ENCODE measurements at places on chromosomes 6 and 20.
A peak's percentile ranks its signal among the peaks of the same experiment; 100 is the strongest.

GRCh38 chr6:125764121-125764671 lies 14.8 kb downstream of the HEY2 start:
- DNase-seq: no peak

DNA sequence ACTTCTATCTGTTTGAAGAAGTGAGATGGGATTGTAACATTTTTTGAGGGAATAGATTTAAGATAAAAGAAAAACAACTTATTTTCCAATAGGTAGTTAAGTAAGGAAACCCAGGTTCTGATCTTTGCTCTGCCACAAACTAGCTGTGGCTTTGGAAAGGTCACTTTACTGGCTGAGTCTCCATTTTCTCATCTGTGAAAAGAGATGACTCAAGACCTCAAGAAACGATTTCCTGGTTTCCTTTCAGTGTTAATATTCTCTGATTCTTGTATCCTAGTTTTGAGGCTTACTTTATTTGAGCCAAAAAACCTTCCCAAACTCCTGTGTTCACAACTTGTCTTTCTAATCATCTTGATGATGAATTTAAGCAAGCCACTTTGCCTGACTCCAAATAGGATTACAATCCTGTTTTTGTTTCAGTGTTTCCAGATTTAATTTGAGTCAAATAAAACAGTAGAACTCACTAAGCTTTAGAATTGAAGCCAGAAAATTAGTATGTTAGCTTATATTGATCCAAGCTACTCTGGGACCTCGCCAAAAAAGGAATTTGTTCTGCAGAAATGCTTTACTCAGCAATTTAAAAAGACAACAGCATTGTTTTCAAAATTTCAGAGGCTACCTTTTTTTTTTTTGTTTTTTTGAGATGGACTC lies 51.1 kb downstream of the ENPP1 start:
- DNase-seq: no peak

DNA sequence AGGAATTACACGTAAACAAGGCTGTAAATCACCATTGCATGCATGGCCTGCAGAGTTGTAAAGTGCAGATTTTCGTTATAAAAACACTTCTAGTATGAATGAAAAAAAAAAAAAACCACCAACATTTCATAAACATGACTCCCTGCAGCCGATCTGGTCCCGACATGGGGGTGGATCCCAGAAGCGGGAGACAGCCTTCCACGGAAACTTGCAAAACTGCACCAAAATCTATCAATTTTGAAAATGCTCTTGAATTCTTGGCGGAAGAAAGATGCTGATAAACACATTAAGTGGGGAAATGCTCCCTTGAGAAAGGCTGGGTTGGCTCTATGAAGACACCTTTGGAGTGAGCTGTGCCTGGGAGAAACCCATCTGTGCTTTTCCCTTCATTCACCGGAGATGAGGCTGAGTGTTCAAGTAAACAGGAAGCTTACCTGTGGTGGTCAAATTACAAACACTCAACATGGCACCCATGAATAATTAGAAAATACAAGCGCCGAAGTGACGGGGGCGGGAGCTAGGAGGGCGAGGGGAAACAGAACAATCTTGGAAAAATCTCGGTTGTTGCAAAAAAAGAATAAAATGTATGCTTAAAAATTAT lies 845 bp upstream of the ANKRD60 start:
- DNase-seq: no peak

- DNase-seq: no peak
These were observed 816.9 kb downstream of the DHX35 start for GRCh38 chr20:39778847-39779604.

- DNase-seq: no peak
These were observed 22.3 kb downstream of the PPP1R14C start for GRCh38 chr6:150165020-150165702.

- no peak for DNase-seq
These were observed 338.2 kb downstream of the CDH4 start for GRCh38 chr20:61590236-61590635.

DNA sequence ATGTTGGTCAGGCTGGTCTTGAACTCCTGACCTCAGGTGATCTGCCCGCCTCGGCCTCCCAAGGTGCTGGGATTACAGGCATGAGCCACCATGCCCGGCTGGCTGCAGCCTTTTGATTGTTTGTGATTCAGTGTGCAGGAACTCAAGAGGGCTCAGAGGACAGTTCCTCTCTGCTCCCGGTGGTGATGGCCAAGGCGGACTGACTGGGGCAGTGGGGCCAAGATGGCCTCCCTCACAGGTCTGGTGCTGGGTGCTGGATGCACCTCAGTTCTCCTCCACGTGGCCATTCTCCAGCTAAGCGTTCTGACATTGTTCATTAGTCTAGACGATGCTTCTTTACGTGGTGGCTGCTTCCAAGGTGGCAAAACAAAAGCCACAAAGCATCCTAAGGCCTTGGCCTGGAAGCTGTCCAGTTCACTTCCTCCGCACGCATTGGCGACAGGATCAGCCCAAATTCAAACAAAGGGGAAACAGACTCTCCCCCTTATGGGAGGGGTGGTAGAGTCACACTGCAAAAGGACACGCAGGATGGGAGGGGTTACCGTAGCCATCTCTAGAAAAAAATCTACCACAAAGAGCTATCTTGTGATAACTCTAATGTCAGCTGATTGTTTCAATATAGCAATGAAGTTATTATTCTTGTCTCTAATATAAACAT lies 146.9 kb downstream of the FOXC1 start:
- no peak for DNase-seq

DNA sequence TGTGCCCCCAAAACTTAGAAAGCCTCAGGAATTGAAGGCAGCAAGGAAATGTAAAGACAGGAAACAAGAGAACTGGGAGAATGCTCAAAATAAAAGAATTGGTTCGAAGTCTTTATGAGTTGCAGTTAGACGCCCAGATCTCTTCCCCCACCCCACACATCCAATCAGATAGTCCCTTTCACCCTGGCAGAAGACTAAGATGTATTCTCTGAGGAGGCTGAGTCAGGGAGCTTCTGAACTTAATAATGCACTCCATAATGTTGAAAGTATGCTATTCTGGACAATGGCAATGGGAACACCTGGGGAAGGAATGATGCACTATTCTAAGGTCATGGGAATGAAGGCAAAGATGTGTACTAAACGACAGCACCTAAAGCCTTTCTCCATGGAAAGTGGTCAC lies 173.6 kb downstream of the MTFR2 start:
- no peak for DNase-seq

GRCh38 chr6:106715922-106716321 lies 86.5 kb downstream of the QRSL1 start:
- DNase-seq: no peak

DNA sequence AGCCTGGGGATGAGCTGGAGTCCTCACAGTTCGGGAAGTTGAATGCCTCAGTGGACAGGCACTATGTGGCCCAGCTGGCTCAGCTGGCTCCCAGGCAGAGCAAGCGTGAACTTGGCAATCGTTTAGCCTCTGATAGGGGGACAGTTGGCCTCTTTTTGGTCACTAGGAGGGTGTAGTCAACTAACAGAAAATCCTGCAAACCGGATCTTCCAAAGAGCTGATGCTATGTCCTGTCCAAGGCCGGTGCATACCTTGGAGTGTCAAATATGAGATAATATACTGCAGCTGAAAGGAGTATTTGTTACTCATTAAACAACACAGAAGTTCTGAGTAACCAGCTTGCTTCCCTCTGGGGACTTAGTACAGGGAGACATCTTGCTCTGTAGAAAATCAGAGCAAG lies 126.2 kb upstream of the EXOC2 start:
- DNase-seq: no peak

DNA sequence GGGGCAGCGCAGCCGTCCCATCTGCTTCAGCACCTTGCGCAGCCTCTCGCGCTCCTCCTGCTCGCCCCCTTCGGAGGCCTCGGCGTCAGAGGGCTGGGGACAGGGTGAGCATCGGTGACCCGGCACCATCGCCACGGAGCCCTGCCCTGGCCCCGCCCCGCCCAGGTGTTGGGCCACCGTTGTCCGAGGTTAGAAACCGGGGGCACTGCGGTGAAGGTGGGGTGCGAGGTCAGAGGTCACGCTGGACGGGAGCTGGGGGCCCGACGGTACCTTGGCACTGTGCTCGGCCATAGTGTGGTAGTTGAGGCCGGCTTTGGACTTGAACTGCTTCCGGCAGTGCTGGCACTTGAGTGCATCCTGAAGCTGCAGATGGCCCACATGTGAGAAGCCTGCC lies 6.4 kb downstream of the ZNF512B start:
- no peak for DNase-seq

DNA sequence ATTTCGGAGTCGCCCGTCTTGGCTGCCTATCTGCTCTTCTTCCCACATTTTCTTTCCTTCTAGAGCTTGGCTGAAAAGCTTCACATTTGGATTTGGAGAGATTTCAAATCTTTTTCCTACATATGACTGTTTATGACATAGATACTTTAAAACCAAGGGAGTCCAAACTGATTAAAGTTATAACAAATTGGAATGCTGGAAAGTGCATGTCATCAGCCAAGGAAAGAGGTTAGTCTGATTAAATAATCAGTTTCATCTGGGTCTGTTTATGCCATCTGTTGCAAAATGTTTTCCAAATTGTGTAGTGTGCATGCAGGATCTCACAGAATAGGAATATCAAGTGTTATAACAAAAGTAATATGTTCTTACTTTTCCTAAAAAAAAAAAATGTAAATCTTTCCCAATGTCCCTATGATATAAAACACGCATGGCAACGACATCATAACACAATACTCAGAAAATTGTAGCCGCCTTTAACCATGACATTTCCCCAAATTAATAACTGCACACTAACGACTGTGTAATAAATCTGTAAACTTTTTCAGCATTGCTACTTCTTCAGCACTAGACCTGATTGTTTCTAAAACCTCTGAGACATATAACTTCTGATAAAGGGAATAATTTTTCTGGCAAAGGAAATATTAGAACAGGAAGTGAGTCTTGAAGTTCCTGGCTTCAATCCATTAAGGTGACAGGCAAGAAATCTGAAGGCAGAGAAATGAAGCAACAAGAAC lies 230.2 kb upstream of the FOXQ1 start:
- DNase-seq: no peak

DNA sequence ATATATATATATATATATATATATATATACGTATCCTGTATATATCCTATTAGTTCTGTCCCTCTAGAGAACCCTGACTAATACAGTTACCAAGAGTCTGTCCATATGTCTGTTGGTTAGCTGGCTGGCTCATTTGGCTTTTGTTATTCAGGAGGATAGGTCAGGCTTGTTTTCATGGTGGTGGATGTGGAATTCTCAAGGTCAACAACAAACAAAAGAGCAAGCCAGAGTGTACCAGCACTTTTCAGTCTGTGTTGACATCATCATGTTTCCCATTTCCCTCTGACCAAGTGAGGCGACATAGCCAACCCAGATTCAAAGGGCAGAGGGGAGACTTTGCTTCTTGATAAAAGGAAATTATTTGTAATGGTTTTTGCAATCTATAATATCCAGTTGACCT lies 88.5 kb upstream of the PTCHD4 start:
- DNase-seq: no peak

DNA sequence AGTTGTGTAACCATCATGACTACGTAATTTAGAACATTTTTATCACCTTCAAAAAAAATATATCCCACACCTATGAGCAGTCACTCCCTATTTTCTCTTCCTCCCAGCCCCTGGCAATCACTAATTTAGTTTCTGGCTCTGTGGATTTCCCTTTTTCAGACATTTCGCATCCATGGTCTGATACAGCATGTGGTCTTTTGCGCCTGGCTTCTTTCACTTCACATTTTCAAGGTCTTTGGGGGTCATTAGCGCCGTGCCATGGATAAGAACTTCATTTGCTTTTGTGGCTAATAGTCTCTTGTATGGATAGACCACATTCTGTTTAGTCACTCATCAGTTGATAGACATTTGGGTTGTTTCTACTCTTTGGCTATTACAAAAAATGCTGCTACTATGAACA lies 44.9 kb upstream of the DUSP22 start:
- DNase-seq: no peak

DNA sequence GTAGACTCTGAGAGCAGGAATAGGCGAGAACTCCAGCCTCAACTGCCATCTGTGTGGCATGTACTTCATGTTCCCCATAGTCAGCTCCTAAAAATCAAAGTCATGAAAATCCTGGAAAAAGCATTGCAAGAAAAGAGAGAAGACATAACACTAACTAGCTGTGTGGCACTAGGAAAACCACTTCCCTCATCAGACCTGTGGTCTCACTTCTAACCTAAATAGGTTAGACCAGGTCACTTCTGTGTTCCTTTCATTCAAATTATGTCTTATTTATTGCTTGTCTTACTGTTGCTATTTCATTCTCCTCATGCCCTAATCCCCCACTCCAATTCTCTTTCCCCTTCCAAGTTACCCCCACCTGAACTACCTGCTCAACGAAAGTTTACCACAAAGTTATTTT lies 70.2 kb downstream of the TNFRSF21 start:
- DNase-seq: no peak

- DNase-seq: no peak
These were observed 116.6 kb upstream of the STXBP5 start for GRCh38 chr6:147087641-147088040.

GRCh38 chr20:10633718-10634117 lies 40.1 kb downstream of the JAG1 start:
- no peak for DNase-seq

DNA sequence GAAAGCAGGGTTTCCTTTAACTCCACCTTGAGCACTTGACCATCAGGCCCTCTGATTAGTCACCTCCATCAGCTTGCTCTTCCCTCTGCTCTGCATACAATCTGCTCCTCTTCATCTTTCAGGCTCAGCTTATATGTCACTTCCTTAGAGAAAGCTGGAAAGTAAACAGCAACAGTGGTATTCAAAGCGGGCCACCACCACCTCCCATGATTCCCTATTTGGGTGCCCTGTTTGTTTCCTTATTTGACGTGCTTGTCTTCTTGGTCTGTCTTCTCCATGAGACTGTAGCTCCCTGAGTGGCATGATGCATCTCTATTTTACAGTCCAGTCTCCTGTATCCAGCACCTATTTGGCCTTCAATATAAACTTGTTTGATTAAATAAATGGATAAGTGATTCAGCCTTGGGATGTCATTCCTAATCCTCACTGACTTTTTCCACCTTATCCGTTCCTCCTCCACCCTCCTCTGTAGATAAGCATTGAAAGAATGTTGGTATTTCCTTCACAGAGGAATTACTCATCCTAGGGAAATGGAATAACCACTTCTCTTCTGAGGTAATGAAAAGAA lies 102.8 kb upstream of the SGK1 start:
- no peak for DNase-seq

DNA sequence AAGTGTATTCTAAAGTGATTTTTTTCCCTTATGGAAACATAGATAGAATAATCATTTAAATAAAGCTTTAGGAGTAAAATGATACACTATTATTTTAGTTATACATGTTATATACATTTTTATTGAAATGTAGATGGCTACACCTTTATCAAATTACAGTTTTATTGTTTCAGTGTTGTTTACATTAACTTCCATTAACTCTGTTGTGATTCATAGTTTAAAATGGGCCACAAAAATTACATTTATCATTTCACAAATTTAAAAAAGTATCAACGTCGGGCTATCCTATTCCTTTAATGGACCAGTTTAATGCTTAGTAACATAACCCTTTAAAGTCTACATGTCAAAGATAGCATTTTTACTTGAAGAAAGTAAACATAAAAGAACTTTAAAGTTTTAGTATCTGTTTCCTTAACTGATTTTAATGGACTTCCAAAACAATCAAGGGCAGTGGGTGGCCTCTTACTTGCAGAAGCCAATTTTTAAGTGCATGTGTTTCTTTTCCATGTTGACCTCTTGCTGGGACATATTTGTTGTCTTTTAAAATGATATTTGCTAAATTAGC lies 47.8 kb upstream of the FLRT3 start:
- DNase-seq: no peak

GRCh38 chr6:44974511-44974910 lies 353.6 kb upstream of the RUNX2 start:
- no peak for DNase-seq

- DNase-seq: peak; percentile 20
These were observed 751 bp downstream of the MAP3K4 start for GRCh38 chr6:160992061-160992979.

- DNase-seq: no peak
These were observed at the start of gene TIAM2 for GRCh38 chr6:154995254-154996015. TSS of gene TIAM2 (plus strand) at chr6:154995315. CDS start at chr6:155129224, 133,909 bp downstream.
